ENCODE measurements at places on chromosomes 11 and 22.

DNA sequence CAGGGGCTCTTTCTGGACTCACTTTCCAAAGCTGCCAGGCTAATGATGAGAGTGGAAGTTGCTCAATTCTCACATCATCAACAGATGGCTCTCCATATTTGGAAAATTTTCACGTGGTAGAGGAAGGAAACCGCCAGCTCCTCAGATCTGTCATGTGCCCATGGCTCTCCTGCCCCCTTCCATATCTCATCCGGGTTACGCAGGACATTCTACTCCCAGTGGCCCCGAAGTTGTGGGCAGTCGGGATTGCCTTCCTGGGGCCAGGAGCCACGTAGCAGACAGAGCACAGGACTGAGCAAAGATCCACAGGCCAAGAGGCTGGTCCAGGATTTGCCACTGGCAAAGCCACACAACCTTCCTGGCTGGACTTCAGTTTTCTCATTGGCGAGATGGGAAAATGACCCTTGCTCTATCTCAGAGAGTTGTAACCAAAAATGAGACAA, 38.8 kb downstream of the RPUSD4 start:
- DNase-seq = no peak

DNA sequence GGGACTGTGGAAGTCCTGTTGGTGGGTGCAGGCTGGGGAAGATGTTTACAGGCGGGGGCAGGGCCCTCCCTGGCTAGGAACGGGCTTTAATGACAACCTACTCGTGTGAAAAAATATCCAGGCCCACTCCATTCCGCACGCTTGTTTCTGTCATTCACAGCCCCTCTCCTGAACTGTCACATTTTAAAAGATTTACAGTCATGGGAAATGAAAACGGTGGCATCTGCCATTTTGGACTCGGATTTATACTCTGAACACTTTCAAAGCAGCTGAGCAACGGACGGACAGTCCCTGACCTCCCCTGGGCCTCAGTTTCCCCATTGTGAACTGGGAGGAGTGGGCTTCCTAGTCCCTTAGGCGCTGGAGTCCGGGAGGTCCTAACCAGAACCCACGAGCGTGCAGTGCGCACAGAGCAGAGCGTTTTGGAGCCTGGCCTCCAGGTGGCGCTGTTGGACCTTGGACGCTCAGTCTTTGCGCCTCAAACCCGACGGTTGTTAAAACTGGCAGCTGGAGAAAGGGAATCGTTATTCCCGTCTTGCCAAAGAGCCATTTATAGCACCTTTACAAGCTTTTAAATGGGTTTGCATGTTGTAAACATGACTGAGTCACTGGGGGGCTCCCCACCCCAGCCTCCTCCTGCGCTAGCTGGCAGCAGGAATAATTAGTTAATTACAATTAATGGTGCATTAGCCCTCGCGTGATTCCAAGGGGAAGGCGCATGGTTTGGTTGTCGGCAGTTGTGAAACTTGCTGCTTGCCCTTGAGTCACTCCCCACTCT, 75.3 kb downstream of the FBLN1 start:
- DNase-seq = peak; percentile 84

DNA sequence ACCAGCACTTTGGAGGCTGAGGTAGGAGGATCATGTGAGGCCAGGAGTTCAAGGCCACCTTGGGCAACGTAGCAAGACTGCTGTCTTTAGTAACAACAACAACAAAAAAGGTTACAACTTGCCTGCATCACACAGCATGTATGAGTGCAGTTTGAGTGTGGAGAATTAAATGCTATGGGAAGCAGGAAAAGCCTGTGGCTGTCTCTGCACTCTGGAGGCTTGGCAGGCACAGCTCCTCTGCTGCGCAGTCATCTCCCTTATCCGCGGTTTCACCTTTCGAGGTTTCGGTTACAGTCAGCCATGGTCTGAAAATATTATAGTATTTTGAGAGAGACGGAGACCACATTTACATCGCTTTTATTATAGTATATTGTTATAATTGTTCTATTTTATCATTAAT, 2.9 kb downstream of the MICAL2 start:
- DNase-seq = no peak

DNA sequence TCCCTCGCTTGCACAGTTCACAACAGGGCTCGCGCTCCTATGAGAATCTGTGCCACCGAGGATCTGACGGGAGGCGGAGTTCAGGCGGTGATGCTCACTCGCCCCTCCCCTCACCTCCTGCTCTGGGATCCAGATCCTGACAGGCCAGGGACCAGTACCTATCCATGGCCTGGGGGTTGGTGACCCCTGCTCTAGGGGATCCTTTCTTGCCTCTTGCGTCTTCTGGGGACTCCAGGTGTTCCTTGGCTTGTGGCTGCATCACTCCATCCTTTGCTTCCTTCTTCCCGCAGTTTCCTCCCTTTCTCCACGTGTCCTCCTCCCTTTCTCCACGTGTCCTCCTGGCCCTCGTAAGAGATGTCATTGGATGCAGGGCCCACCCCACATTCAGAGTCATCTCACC, 30.6 kb upstream of the KRTAP5-7 start:
- DNase-seq = no peak

DNA sequence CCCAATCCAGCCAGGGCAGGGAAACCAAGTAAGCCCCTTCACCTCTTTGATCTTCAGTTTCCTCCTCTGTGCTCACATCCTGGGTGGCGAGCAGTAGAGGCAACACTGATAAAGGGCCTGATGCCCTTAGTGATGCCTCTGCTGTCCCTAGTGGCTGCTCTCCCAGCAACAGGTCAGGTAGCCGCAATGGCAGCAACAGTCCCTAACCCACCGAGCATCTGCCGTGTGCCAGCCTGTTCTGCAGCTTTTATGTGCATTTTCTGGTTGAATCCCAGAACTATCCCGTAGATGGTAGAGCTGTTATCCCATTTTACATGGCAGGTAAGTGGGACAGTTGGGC, 5.2 kb downstream of the SCYL1 start:
- no peak for DNase-seq

GRCh38 chr22:24421428-24421931, 5.9 kb upstream of the ADORA2A start:
- DNase-seq = no peak

GRCh38 chr22:35570686-35571194, 30.1 kb downstream of the RASD2 start:
- no peak for DNase-seq

All from tibial artery (tissue), 4 donors.